ENCODE measurements at places on chromosomes 12 and 14.

- no peak for DNase-seq
Measured at GRCh38 chr14:67426983-67427606, 15.1 kb upstream of the PLEK2 start.

DNA sequence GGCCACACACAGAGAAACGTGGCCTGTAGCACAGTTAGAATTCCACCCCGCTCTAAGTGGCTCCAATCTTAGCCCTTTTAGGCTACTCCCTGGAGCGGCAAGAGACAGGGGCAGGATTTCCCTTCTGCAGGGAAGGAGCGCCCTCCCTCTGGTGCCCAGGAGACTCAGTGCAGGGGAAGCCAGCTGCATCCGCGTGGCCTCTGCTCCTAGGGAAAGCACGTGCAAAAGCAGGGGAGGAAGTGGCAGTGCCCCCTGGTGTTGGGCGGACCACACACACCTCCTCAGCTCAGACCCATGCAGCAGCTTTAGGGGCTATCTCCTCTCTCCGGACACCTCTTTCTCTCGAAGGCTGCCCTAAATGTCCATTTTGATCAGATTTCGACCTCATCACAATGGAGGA, 50.0 kb downstream of the SPRING1 start:
- DNase-seq = no peak

GRCh38 chr14:46626876-46627275, 24.7 kb downstream of the RPL10L start:
- no peak for DNase-seq

DNA sequence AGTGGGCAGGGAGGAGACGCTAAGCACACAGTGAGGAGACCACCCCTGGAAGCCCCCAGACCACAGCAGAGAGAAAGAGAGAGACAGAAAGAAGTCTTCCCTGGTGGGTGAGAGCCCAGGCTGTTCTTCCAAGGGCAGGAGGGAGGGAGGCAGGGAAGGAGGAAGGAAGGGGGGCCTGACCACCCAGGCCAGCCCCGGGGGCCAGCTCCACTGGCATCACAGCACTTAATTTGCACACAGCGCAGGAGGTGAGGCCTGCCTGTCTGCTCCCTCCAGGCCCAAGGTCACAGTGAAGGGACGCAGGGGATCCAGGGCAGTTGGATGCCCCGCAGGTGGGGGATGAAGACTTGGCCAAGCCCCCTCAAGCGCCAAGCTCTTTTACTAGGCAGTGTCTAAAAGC, 141.9 kb upstream of the C14orf180 start:
- DNase-seq = no peak

GRCh38 chr14:39374851-39375250, 57.4 kb downstream of the FBXO33 start:
- no peak for DNase-seq

DNA sequence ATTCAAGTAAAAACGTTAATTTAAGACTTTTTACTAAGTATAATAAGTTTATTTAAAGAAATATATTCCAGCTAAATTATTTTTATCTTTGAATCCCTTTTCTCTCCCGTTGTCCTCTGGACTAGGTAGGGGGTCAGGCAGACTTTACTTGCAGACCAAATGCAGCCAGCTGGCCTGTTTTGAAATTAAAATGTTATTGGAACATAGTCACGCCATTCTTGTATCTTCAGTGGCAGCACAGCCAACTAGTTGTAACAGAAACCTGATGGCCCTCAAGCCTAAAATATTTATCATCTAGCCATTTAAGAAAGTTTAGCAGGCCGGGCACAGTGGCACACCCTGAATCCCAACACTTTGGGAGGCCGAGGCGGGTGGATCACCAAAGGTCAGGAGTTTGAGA, 52.7 kb downstream of the BCAT1 start:
- DNase-seq = no peak

GRCh38 chr12:29639893-29640495, 142.5 kb upstream of the OVCH1 start:
- no peak for DNase-seq

GRCh38 chr12:116425256-116426193, 133.7 kb upstream of the MAP1LC3B2 start:
- no peak for DNase-seq

GRCh38 chr12:89417246-89417977, 65.1 kb upstream of the DUSP6 start:
- DNase-seq = no peak

DNA sequence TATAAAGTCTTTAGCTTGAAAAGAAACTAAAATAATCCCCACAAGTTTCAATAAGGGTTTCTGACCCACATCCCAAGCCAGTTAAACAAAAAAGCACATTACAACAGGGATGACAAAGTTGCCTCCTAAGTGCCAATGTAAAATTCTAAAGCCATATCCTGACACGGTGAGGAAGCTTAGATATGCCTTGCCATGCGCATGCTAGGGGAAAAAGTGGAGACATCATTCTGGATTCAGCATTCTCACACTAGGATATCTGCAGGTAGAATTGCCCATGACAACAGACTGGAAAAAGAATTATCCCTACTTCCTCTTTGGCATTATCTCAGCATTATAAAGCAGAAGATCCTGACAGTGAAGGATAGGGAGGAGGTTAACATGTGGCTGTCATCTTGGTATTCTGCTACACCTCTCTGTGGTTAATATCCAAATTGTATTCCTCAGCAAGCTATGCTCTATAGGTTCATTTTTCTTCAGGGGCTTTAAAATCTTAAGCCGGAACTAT, 4.9 kb downstream of the DUSP6 start:
- DNase-seq = no peak

GRCh38 chr14:75238756-75239455, 39.7 kb upstream of the FOS start:
- no peak for DNase-seq

DNA sequence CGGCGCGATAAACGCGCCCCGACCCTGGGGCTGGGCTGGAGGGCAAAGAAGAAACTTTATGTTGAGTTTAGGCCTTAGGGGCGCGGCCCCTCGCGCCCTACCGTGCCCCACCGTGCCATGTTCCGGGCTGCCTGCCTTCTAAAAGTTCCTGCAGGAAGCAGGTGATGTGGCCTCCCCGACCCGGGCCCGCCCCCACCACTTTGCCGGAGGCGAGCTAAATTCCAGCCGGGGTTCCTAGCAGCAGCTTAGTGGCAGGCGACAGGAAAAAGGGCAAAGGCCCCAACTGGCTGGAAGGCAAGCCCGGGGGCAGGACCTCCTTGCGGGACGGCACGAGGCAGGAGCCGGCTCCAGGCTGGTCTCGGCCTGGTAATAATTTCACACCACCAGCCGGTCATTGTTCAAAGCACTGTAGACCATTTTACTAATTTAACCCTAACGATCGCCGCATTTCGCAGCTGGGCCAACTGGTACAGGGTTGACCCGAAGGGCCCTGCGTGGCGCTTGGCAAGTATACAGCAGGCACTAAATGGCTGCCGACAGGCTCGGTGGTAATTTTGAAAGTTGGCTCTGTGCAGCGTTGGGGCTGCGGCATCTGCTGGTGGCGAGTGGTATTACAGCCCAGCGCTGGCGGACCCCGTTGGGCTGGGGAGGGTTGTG, 895 bp upstream of the CCDC88C start:
- no peak for DNase-seq

GRCh38 chr12:55978393-55978792, 4.5 kb downstream of the RAB5B start:
- no peak for DNase-seq

GRCh38 chr12:48977290-48978281, 536 bp upstream of the WNT1 start:
- DNase-seq = no peak

DNA sequence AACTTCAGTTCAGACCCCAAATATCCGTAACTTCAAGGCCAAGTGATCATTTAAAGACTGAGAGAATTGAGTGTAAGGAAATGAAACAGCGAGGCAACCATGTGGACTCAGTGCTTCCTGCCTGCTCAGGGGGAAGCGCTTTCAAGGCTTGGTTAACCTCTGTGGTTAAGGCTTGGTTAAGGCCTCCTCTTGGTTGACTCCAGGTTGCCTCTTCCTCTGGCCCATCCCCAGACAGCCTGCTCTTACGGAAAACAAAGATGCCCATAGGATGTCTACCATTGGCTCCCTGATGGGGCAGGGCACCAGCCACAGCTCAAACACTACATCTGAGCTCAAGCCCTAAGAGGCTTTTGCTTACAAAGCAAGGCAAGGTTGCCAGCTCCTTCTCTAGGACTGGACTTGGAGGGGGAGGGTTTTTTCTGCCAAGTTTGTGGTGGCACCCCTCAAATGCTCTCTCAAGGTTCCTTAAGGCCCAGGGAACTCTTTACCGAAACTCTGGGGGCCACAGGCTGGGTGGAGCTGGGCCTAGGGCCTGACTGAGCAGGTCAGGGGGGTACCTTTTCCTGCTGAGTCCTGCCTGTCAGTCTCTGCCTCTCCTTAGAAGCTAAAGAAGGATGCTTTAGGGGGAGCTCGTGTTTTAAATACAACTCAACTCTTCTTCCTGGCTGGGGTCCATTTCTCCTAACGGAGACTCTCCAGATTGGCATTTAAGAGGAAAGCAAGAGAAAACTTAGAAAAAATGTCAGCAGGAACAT, 13.7 kb downstream of the COL2A1 start:
- no peak for DNase-seq

DNA sequence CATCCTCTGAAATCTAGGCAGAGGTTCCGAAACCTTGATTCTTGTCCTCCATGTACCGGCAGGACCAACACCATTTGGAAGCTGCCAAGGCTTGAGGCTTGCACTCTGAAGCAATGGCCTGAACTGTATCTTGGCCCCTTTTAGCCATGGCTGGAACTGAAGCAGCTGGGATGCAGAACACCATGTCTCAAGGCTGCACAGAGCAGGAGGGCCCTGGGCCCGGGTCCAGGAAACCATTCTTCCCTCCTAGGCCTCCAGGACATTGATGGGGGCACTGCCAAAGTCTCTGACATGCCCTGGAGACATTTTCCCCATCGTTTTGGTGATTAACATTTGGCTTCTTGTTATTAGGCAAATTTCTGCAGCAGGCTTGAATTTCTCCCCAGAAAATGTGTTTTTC, 198.7 kb downstream of the EFCAB11 start:
- DNase-seq = no peak

- no peak for DNase-seq
Measured at GRCh38 chr12:96258104-96258961, 64.2 kb downstream of the ELK3 start.

GRCh38 chr12:121764808-121765207, 28.7 kb downstream of the RHOF start:
- DNase-seq = no peak

DNA sequence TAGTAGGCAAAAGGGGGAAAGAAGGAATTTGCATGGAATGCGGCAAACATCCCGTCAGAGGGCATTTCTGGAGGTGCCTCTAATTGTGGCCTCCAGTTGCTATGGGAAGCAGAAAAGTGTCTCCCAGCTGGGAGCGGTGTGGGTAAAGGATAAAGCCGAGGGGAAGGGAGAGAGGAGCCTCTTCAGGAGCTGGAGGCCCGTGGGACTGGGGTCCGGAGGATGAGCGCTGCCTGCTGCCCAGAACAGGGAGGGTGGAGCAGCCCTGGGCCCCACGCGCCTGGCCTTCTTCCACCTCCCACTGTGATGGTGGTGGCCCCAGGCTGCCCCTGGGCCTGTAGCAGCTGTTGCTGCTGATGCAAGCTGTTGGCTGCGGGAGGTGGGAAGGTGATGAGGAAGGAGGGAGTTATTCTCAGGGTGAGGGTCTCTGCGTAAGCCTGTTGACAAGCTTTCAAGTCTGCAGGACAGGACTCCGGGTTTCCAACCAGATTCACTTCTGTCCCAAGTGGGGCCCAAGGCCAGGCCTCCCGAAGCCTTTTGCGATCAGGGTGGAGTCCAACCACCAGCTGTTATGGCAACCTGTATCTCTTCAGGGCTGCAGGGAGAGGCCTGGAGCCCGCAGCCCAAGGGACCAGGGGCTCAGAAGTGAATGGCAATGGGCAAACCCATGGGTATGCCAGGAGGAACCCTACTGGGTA, 19.1 kb upstream of the PGF start:
- DNase-seq = no peak

DNA sequence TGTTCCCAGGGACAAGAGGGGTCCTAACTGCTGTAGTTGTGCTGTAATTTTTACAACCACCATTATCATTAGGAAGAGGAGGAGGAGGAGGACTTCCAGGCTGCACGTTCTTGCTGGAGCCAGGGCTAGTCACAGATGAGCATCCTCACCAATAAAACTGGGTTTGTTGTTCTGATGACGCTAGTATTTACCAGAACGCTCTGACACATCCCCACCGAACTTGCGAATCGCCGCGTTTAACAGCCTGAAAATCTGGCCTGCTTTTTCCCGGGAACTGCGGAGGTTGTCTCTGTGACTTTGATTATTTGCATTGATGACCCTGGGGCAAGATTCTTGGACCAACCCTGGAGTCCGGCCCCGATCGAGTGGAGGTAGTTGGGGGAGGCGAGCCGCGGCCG, 10.2 kb downstream of the TBX5 start:
- no peak for DNase-seq

DNA sequence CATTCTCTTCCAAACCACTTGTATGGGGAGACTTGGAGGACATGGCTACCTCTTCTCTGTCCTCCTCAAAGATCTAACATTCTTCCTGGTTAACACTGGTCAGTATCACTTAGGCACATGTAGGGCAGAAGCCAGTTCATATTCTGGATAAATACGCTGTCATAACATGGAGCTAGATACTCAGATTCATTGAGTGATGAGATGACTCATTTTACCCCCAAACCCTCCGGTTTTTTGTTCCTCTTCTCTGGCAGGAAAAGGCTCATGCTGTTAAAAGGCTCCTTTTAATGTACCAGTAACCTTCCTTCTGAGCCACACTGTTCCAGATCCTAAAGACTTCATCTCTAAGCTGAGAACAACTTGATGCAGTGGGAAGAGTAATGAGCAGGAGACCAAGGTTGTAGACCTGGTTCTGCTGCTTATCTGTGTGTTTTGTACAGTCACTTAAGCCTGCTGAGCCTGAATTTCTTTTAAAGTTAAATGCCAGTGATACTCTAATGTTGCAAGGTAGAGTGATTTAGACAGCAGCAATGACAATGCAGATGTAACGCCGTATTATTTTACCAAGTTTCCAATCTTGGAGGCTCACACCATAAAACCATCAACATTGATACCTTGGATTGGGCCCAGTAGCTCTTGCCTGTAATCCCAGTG, 57.3 kb upstream of the ELK3 start:
- DNase-seq = no peak

- DNase-seq = no peak
Measured at GRCh38 chr14:31696378-31696777, 135.2 kb downstream of the NUBPL start.

GRCh38 chr14:50257732-50258131, 26.4 kb upstream of the SOS2 start:
- no peak for DNase-seq

DNA sequence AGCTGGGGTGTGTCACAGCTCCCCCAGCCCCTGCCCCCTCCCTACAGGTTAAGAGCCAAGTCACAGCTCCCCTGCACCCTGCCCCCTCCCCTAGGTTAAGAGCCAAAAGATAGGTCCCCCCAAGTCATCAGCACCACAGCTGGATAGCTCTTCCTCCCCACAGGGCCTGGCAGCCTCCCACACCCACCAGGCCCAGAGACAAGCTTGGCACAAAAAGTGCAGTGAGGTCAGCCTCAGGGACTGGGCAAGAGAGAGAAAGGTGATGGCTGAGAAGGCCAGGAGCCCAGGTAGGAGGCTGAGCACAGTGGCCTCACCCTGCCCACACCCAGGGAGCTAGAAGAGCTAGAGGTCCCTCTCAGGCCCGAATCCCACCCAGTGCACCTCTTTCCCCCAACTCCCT, 8.7 kb downstream of the ITGA7 start:
- no peak for DNase-seq
